ENCODE measurements at places on chromosomes 11 and 22. TPM values are rescaled to one million over a fixed set of nuclear protein-coding genes. Genes with fewer than 3 reads are reported as not detected.

- no peak for DNase-seq
Observed at GRCh38 chr22:20532256-20532993, 25.0 kb downstream of the MED15 start.

DNA sequence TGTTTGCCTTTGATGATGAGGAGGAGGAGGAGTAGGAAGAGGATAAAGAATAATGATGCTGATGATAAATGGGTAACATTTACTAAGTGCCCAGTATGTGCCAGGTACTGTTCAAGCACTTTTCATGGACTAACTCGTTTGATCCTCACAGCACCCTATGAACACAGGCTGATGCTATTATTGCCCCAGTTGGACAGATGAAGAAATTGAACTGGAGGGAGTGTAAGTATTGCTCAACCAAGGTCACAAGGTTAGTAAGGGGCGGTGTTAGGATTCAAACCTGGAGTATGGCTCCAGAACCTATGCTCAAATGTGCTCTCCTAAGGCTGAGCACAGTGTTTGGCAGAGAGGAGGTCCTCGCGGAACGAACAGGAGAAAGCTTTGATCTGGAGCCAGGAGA lies 78.6 kb downstream of the SYN3 start:
- DNase-seq: no peak

- no peak for DNase-seq
Observed at GRCh38 chr22:47065756-47066615, 303.5 kb downstream of the TBC1D22A start.

DNA sequence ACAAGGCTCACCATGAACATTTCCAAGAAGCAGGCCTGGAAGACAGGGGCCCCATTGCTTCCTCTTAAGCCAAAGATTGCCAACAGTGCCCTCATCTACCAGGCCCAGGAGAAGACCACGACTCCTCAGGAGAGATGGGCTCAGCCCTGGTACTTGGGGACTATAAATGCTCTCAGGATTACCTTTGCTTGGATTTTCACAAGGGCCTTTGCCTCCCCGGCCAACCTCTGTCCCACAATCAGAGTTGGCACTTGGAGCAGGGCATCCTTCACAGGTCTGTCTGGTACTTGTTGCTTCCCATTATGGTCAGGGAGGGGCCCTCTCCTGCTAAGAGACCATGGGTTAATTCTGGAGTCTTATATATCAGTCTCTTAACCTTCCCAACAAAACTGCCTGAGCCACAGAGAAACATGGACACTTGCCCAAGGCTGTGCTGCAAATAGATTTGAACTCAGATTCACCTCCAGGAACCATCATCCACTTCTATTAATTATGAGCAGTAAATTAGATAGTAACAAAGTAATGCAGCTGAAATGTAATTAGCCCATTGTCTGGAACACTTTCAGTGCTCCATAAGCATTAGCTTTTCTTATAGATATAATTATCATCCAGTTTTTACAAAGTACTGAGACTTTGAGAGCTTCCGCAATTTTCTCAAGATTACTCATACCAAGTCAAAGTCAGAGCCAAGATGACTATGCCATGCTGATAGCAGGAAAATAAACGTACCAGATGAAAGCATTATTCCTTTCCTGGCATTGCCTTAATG lies 33.5 kb downstream of the POU2AF3 start:
- DNase-seq: peak; percentile 66

DNA sequence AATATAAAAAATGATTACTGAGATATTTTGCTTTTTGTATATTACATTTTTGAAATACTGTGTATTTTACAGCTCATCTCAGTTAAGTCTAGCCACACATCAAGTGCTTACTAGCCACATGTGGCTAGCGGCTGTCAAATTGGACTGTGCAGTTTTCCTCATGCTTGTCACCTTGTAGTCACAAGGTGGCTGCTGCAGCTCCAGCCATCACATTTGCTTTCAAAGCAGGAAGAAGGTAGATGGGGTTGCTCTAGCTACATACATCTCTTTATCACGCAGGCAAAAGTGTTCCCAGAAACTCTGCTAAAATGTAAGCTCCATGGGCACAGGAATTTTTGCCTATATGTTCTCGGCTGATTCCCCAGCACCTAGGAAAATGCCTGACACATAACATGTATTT lies 61.5 kb downstream of the MICAL2 start:
- no peak for DNase-seq

- no peak for DNase-seq
Observed at GRCh38 chr22:44074337-44074984, 50.4 kb downstream of the PARVB start.

- DNase-seq: no peak
Observed at GRCh38 chr11:91967691-91968045, 256.9 kb upstream of the FAT3 start.

GRCh38 chr11:86715611-86716010 lies 43.2 kb upstream of the ME3 start:
- no peak for DNase-seq

- DNase-seq: no peak
Observed at GRCh38 chr11:126917531-126918204, 82.9 kb downstream of the KIRREL3 start.

- DNase-seq: no peak
Observed at GRCh38 chr11:62577046-62577714, 3.5 kb upstream of the EEF1G start.

DNA sequence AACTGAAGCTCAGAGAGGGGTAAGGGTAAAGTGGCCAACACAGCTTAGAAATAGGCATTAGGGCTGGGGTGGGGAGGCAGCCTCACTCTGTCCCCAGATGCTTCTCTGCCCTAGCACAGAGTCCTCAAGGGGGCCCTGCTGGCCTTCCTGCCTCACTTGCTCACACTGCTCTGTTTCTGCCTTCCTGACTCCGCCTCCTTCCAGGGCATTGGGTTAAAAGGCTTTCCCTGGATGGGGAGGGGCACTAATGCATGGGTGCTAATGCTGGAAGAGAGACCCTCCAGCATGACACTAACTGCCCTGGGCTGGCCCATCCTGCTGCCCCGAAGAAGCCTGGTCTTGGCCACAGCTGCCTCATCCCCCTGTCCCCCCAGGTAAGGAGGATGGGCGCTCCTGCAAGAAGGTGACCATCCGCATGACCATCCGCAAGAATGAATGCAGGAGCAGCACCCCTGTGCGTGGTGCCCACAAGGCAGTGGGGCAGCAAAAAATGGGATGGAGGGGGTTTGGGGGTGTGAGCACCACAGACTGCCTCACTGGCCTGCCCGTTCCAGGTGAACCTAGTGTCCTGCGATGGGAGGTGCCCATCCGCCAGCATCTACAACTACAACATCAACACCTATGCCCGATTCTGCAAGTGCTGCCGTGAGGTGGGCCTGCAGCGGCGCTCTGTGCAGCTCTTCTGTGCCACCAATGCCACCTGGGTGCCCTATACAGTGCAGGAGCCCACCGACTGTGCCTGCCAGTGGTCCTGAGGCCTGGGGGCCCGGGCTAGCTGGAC lies 74.0 kb upstream of the MYOD1 start:
- no peak for DNase-seq

GRCh38 chr22:35555483-35555890 lies 14.9 kb downstream of the RASD2 start:
- DNase-seq: no peak

DNA sequence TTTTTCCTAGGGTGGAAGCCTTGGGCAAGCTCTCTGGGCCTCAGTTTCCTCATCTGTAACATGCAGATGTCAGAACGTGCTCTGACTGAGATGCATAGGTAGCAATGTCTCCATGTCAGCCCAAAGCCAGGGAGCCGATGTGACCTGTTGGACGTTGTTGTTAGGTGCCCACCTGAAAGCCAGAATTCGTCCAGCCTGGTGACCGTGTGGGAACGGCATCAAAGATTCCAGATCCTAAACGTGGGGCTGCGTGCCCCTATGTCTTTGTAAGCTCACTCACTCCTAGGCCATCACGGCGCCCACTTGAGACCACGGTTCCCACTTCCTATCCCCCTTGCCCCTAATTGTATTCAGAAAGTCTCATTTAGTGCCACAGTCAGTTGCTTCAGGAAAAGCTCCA lies 48.2 kb downstream of the FBLN1 start:
- no peak for DNase-seq

DNA sequence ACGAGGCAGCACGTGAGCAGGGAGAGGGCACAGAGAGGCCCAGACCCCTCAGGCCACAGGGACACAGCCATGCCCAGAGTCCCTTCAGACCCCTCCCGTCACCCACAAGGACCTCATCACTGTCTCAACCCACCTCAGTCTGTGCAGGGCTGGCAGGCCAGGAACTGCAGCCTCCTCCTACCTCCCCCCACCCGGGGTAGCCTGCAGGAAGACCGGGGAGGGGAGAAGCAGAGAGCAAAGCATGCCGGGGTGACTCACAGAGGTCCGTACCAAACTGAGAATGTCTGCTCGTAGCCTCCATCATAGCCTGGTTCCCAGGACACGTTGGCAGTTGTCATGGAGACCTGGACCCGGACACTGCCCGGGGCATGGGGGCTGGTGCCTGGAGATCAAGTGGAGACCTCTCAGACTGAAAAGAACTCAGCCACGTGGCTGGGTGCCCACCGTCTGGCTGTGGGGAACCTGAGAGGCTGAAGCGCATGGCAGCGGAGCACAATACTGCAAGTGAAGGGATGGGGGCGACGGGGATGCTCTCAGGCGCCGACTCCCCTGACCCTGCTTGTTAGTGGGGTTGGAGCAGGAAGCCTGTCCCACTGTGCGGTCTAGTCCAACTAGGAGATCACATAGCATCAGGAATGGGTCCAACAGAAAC lies 27.2 kb downstream of the IGSF9B start:
- DNase-seq: no peak

Gene CD6
- 1.2 TPM for total RNA-seq
